NAMALWA (cell line): ENCODE measurements at places on chromosomes 7 and 10.
A peak's percentile ranks its signal among the peaks of the same experiment; 100 is the strongest.

GRCh38 chr10:132609211-132609610 is 71.6 kb downstream of the INPP5A start:
- DNase-seq, result no peak

GRCh38 chr7:75953931-75954330 is 39.0 kb downstream of the POR start:
- no peak for DNase-seq

DNA sequence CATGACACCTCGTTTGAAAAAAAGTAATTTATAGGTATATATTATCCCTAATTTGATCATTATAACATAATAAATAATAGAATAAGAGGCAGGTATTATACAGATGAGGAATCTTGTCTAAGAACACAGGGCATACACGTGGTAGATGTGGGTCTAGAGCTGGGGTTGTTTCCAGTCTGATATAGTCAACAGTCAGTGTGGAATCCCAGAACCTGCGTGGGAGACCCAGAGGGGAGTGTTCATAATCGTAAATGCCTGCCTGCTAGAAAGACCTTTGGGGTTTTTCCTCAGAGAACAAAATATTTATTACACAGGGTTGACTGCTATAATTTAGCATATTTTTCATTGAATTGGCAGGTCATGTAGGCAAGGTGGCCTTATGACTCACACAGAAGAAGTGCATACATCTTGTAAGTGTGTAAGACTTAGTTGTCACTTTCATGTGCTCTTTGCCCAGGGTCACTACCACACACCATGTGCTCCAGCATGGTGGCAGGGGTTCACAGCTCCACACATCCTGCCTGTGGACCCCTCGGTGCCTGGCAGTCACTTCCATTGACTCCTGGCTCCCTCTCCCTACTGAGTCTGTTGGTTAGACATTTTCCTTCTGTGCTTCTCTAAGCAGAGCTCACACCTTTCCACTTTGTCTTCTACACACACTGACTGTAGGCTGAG is 94.9 kb upstream of the IKZF1 start:
- DNase-seq, result no peak

- peak; percentile 3 for DNase-seq
Measured at GRCh38 chr10:70918851-70919530, 30.6 kb upstream of the PCBD1 start.

GRCh38 chr10:95295031-95295755 is 4.4 kb upstream of the PDLIM1 start:
- DNase-seq, result peak; percentile 95

- no peak for DNase-seq
Measured at GRCh38 chr10:132482090-132482800, 55.3 kb upstream of the INPP5A start.

- DNase-seq, result no peak
Measured at GRCh38 chr7:127713758-127714157, 61.8 kb downstream of the SND1 start.

DNA sequence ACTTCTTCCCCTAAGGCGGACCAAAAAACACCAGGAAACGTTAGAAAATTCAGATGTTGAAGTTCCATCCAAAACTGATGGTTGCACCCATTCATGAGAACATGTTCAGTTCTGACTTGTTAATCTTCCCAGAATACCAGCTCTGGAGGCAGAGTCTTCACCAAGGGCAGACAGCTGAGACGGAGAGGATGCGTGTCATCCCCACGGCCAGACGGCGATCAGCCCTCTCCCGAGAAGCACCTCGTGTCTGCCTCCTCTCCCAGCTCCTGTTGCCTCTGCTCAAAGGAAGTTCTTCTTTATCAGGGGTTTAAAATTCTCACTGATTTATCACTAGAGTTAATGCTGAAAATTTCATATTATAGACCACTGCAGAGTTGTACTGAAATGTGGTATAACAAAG is 269.7 kb downstream of the ZMYND11 start:
- DNase-seq, result no peak

- no peak for DNase-seq
Measured at GRCh38 chr10:117462424-117462792, 80.1 kb upstream of the EMX2 start.

DNA sequence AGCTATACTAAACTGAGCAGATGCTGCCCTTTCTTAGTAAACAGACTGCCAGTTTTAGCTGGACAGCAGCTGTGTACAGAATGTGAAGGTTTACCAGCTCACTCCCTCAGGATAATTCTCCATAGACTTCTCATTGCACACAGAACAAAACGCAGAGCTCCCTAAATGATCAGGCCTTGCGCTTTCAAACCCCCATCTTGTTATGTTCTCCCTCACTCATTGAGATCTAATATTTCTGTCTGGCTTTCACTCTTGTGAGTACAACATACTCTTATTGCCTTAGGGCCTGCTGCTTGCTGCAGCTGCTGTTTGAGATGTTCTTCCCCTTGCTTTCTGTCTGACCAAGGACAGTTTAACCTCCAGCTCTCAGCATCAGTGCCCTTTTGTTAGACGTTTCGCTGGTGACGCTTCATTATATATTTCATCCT is 17.3 kb downstream of the VWDE start:
- no peak for DNase-seq

- no peak for DNase-seq
Measured at GRCh38 chr10:78892338-78893176, 176.2 kb upstream of the ZMIZ1 start.

DNA sequence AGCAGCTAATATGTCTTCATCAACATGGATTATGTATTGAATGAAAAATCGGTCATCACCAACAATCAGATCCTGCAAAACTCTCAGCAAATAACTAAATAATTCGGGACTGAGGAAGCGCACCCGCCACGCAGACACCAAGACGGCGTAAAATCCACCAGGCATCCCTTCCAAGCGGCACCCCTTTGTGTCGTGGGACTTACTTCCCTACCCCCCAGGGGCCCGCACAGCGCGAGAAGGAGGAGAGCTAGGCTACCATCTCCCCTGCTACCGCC is 721 bp downstream of the ARL3 start:
- no peak for DNase-seq

DNA sequence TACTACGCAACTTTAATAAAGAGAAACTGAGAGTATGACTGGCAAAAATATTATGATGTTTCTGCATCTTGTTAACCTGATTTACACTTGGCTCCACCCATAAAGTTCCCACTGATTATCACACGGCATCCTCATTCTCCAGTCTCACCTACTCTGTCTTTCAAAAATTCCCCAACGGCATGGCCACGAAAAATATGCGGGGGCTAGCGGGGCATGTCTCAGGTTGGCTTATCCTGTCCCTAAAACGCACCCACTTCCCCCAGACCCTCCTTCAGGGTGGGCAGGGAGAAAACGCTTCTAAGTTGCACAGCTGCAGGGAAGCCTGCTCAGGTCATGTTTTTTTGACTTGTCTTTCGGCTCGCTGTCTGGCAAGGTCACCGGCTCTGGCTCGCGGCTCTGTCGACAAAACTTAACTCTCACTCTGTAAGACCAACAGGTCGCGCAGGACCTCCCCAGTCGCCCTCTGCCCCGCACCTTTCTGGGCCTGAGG is 3.8 kb downstream of the CDK6 start:
- no peak for DNase-seq

DNA sequence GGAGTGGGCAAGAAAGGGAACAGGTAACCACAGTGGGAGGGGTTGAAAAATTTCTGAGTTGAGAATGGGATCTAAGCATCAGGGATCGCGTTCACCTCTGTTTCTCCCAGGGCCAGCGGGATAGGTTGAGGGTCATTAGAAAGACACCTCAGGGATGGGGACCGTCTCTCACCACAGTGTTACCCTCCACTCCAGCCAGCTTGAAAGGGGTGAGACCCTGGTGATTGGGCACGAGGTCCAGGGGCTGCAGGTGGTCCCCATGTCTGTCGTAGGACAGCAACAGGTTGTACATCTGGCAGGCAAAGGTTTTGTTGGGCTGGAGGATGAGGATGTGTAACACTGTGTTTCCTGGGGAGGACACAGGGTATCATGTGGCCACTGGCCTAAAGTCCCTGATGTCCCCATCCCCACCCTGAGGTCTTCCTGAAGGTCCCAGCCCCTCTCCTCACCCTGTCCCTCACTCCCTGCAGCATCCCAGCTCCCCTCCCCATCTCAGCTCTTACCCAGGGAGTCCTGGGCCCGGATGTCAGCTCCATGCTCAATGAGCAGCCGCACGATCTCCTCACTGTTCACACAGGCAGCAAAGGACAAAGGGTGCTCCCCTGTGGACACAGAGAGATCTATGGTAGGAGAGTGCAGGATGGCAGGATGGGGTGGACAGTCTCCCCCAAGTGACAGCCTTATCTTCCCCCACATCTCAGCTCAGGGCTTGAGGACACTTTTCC is 9.1 kb downstream of the TRPV6 start:
- DNase-seq, result no peak

GRCh38 chr7:99143521-99143852 is 421 bp downstream of the SMURF1 start:
- DNase-seq, result no peak

- peak; percentile 30 for DNase-seq
Measured at GRCh38 chr10:124683814-124684213, 60.4 kb downstream of the FAM53B start.

DNA sequence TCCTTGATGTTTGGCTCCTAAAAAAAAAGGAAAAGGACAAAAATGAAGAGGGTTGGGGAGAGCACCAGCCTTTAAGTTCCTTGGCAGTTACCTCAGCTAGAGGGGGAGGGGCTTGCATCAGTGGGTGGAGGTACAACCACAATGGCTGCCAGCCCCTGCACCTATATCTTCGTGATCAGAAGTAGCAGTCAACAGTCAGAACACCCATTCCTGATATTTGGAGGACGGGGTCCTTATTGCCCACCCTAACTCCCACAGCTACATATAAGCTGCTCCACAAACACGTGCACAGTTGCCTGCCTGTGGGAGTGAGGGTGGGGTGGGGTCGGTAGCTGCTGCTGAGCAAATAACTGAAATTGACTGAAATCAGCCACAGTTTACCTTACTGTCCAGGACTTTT is 26.2 kb downstream of the C1GALT1 start:
- no peak for DNase-seq

GRCh38 chr7:125661-126060 is 66.7 kb upstream of the FAM20C start:
- DNase-seq, result peak; percentile 33

GRCh38 chr7:128456255-128456725 is 612 bp downstream of the HILPDA start:
- DNase-seq, result peak; percentile 60

DNA sequence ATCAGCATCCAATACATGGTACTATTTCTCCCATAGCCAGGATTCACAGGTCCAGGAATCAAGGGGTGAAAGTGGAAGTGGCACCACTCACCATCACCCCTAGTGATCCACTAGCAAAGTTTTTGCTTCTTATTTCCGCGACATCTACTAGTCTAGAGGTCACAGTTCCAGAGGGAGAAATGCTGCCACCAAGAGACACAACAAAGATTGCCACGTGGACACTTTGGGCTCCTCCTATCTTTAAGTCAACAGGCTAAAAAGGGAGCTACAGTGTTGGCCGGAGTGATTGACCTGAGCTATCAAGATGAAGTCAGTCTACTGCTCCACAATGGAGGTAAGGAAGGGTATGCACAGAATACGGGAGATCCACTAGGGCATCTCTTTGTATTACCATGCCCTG is 178.2 kb downstream of the AKR1D1 start:
- no peak for DNase-seq

GRCh38 chr7:158517571-158517970 is 70.1 kb downstream of the PTPRN2 start:
- DNase-seq, result no peak

DNA sequence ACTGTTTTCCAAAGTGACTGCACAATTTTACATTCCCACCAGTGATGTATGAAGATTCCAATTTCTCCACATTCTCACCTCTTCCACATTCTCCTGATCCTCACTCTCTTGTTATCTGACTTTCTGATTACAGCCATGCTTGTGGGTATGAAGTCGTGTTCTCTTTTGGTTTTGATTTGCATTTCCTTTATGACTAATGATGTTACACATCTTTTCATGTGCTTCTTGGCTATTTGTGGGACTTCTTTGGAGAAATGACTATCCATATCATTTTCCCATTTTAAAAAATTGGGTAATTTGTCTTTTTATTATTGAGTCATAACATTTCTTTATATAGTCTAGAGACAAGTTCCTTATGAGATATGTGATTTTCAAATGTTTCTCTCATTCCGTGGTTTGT is 10.5 kb upstream of the GIMAP8 start:
- no peak for DNase-seq

GRCh38 chr10:123557366-123558108 is 108.6 kb upstream of the GPR26 start:
- DNase-seq, result no peak

GRCh38 chr7:70788276-70788675 is 343.7 kb upstream of the GALNT17 start:
- no peak for DNase-seq

DNA sequence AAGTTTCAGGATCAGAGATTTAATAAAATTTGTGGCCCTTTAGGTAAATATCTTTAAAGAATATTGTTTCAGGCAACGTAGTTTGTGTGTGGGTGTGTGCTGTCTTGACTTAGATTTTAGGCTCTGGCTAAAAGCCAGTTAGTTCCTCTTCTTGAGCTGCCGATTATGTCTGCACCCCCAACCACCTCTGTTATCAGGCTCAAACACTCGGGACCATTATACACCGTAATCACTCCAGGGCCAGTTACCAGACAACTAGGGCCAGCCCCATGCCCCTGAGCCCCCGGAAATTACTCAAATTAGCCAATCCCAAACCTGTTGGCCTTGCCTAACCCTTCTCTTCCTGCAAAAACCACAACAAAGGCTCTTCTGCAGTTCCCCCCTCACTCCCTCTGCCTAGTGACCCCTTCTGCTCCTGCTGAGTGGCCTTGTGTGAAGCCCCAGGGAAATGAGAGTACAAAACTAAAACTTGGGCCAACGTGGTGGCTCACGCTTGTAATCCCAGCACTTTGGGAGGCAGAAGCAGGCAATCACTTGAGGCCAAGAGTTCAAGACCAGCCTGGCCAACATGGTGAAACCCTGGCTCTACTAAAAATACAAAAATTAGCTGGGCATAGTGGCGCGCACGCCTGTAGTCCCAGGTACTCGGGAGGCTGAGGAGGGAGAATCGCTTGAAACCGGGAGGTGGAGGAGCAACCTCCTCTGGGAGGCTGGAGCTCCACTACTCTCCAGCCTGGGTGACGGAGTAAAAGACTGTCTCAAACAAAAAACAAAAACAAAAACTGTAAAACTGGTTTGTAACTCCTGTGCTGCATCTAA is 9.2 kb upstream of the HNRNPF start:
- peak; percentile 84 for DNase-seq

GRCh38 chr10:80094231-80094630 is 15.8 kb downstream of the TMEM254 start:
- DNase-seq, result no peak

- no peak for DNase-seq
Measured at GRCh38 chr10:22945934-22946673, 18.3 kb downstream of the ARMC3 start.

- no peak for DNase-seq
Measured at GRCh38 chr7:123784263-123784662, 35.5 kb upstream of the WASL start.

GRCh38 chr10:95906677-95907455 is 909 bp upstream of the CC2D2B start:
- DNase-seq, result peak; percentile 36

- peak; percentile 90 for DNase-seq
Measured at GRCh38 chr7:133051066-133051465, 30.8 kb downstream of the CHCHD3 start.

GRCh38 chr7:29940199-29940598 is 49.4 kb downstream of the SCRN1 start:
- DNase-seq, result no peak

GRCh38 chr10:106577756-106578155 is 586.8 kb downstream of the SORCS1 start:
- no peak for DNase-seq

GRCh38 chr7:80832006-80832405 is 86.8 kb downstream of the SEMA3C start:
- no peak for DNase-seq
